ENCODE measurements at places on chromosomes 11 and 22.

DNA sequence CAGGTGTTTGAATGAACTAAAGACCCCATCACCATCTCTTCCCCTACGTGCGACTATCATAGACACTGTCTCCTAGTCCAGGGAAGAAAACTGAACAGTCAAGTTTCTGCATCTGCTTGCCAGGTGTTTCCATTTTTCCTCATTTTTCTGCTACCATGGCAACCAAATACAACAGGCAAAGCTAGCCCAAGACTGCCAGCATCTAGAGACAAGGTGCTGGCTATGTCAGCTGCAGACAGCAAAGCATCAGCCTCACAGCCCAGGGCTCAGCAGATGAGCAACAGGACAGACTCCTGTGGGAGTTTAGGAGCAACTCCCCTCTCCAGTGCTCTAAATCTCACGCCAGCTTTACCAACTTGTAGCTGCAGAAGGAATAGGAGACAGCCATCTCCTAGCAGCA is 124.3 kb downstream of the C11orf58 start:
- DNase-seq = no peak

- DNase-seq = no peak
Observed at GRCh38 chr22:45977003-45977411, at the start of gene WNT7B. Gene WNT7B (minus strand): TSS chr22:45977162. CDS start chr22:45976754, 408 bp downstream.

DNA sequence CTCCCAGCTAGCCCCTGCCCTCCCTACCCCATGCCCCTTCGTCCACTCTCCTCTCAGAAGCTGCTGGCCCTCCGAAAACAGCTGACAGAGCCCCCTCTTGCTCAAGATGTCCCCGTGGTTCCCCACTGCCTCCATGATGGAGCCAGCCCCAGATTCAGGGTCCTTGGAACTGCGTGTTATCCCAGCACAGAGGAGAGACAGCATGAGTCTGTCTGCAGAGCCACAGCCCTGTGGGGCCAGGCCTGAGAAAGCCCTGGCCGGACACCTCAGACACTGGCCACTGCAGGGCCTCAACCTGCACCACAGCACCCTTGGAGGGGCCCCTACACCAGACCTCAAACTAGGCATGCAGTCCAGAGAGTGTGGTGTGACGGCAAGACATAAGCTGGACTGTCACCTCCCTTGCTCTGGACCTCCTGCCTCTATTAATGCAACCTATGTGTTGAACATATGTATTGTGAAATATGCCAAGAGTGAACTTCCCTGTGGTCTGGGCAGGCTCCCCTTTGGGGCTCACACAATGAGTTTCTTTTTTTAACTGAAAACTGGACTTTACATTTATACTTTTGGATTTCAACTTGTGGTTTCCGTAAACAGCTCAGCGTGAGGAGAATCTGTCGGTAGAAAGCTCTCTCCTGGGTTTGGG is 9.6 kb downstream of the PNPLA5 start:
- no peak for DNase-seq

GRCh38 chr22:36289406-36289870 is 36.5 kb downstream of the APOL1 start:
- DNase-seq = no peak

DNA sequence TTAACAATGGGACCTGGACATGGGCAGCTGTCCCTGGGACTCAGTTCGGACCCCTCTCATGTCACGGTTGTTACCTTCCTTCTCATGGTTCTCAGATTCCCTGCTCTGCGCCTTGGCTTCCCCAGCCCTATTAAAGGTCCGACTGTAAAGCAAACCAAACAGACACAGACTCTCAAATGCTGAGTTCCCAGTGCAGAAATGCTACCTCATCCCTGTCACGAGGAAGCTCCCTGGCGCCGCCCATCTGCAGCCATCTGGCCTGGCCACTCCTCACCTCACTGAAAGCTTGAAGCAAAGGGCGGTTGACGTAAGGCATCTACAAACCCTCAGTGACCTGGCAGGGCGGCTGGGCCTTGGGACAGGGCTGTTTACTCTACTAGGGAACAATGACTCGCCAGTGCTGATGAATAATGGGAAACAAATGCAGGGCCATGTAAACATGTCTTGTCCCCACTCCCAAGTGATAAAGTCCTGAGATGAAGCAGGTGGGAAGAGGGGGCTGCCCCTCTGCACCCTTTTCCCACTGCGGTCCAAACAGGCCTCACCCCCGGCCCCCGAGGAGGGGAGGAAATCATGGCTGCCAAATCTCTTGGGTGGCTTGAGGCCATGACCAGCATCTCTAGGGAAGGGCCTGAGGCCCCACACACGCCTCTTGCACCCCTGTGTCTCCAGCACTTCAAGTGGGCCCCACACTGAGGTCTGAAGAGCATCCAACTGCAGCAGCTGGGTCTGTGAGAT is 49.3 kb downstream of the SCUBE1 start:
- DNase-seq = no peak

- DNase-seq = no peak
Observed at GRCh38 chr11:3809624-3809928, 1.2 kb downstream of the PGAP2 start.

- DNase-seq = no peak
Observed at GRCh38 chr11:17894929-17895658, 117.8 kb downstream of the SERGEF start.

DNA sequence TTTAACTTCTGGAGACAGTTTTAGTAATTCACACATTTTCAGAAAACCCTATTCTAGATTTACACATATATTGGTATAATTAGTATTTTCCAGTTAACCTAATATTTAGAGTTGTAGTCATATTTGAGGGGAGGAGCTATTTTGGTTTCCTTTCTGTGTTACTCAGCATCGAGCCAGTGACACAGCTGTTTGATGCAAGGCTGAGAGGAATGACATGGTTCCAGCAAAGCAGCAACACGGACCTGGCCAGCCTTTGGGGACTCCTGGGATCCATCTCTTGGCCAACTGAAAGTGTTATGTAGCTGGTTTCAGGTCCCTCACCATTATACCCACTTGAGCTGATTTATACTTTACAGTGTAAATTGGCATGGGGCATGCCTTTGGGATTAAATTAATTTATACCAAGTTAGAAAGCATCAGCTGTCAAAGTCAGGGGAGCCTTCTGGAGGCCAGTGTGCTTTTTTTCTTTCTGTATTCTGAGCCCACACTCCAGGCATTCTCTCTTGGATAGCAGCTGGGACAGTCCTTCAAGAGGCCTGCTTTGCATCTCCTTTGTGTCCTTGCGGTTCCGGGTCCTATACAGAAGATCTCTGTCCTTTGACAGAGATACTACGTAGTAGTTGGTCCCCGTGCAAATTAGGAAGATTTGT is 91.3 kb upstream of the SLC25A18 start:
- DNase-seq = no peak

DNA sequence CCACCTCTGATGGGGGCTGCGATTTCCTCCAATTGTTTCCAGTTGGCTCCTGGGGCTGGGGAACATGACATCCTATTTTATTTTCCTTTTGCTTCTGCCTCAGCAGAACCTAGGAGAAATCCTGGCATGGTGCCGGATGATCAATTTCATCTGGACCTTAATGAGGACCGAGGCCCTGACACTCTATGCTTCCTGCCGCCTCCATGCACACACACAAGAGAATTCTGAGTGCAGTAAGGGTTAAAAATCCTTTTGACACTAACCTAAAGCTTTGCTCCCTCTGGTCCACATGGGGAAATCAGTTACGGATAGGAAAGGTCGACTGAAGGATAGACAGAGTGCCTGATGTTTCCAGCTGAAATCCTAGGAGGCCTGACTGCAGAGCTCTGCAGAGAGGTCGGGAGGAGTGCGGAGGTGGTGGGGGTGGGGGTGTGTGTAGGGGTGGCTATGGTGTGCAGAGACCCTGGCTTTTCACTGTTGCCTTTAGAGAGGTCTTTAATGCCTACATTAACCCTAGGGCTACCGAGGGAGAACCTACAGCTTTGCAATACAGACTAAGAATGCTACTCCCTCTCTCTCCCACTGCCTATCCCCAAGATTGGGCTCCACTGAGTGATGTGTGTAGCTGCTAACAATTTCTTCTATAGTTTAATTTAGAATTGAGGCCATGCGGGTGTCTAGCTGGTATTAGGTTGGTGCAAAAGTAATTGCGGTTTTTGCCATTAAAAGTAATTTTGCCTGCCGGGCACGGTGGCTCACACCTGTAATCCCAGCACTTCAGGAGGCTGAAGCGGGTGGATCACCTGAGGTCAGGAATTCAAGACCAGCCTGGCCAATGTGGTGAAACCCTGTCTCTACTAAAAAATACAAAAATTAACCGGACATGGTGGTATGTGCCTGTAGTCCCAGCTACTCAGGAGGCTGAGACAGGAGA is 53.6 kb upstream of the INCENP start:
- no peak for DNase-seq

GRCh38 chr11:71309611-71310010 is 57.2 kb upstream of the SHANK2 start:
- DNase-seq = no peak

- DNase-seq = no peak
Observed at GRCh38 chr11:44620328-44620725, 54.9 kb downstream of the CD82 start.

GRCh38 chr22:31062566-31063230 is 18.4 kb upstream of the SMTN start:
- no peak for DNase-seq

- DNase-seq = no peak
Observed at GRCh38 chr11:8219257-8220021, 44.2 kb downstream of the LMO1 start.

DNA sequence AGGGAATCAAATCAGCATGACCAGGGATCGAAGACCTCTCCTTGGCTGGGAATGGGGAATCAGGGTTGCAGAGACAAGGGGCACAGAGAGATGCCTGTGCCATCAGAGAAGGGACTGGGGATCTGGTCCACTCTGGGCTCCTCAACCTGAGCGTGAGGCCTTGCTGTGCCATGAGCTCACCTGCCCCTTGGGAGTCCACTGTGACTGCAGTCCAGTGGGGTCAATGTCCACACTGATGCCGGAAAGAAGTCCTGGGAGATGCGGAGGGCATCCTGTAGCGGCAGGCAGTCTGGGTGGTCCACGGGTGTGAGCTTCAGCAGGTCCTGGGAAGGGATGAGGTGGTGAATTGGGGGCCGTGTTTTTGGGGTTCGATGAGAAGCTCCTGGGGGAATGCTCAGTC is 7.3 kb upstream of the RGL4 start:
- no peak for DNase-seq

DNA sequence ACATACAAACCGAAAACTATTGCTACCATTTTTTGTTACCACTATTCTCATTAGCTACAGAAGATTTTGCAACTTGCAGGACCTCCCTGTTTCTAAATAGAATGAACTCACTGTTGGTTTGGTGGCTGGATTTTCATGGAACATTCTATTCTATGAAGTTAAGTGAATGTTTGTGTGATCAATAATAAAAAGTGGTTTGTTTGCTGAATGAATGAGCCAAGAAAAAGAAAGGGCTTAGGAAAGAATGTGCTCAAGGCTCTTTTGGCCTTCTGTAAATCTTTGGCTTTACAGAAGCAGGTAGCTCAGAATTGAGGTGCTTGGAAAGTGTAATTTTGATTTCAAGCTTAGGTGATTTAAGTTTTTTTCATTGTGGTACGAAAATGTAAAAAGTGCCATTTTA is 5.9 kb upstream of the SCGB1D2 start:
- no peak for DNase-seq

GRCh38 chr11:121249039-121249663 is 43.4 kb upstream of the SC5D start:
- no peak for DNase-seq

All from activated naive CD4-positive, alpha-beta T cell (primary cell).